CD8-positive, alpha-beta memory T cell (primary cell): ENCODE measurements at places on chromosomes 3 and 15. TPM values are rescaled to one million over a fixed set of nuclear protein-coding genes. Genes with fewer than 3 reads are reported as not detected.

Gene VGLL3
- not detected for total RNA-seq

Gene ROBO1
- 0.55 TPM for total RNA-seq

Gene SOX14
- not detected for total RNA-seq

DNA sequence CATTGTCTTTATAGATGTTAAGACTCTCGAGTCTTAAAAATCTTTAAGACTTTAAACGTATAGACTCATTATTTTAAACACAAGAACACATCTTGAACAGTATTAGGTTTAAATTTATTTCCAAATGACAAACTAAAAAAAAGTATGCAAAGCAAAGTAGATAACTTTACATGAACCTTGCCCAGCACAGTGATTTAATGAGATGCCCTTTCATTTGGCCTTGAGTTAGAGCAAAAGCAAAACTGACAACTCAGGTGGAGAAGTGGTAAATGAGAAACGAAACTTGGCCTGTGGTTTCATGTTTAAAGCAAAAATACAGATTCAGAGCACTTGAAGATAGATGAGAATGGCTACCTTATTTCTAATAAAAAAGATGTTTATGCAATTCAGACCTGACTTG, 8.6 kb downstream of the GPR15 start:
- no peaks in the 10 kb centered on the region for H3K27me3 ChIP-seq
- H3K4me3 ChIP-seq = no peak overlapping the region
- H3K4me1 ChIP-seq = no peaks in the 10 kb centered on the region
- no peak overlapping the region for H3K27ac ChIP-seq
- no peaks in the 10 kb centered on the region for H3K36me3 ChIP-seq

GRCh38 chr3:69532547-69533224, 146.8 kb upstream of the FRMD4B start:
- H3K36me3 ChIP-seq = no peaks in the 10 kb centered on the region
- DNase-seq = no peak
- H3K27ac ChIP-seq = no peak overlapping the region
- no peak overlapping the region for H3K4me3 ChIP-seq

DNA sequence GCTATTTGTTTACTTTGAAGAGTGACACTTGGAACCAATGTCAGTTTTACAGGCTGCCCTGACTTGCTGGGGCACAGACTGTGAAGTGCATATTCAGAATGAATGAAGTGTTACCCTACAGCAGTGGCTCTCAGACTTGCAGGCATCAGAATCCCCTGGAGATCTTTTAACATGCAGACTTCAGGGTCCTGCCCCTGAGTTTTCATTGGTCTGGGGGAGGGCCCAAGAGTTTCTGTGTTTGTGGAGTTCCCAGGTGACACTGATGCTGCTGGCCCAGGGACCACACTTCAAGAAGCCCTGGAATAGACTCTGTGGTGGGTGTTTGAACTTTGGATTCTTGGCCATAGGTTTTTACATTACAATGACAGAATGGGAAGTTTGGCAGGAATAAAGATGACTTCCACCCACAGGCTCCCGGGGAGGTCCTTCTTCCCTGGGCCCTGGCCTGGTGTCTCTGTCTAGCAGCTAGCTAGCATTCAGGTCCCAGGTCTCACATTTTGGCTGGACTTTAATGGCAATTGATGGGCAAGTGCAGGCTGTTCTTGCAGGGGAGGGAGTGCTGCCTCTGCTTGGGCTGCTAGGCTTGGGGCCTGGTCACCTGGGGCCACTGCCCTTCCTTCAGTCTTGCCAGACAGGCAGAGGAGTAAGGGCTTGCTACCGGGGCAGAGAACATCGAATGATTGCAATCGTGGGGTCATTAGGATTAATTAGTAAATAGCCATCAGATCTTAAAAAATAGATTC, 149.0 kb downstream of the APBA2 start:
- peaks cover 36% of the 10 kb centered on the region for H3K4me1 ChIP-seq
- no peak overlapping the region for H3K4me3 ChIP-seq
- no peak for DNase-seq
- H3K36me3 ChIP-seq = no peaks in the 10 kb centered on the region
- H3K27ac ChIP-seq = no peak overlapping the region

DNA sequence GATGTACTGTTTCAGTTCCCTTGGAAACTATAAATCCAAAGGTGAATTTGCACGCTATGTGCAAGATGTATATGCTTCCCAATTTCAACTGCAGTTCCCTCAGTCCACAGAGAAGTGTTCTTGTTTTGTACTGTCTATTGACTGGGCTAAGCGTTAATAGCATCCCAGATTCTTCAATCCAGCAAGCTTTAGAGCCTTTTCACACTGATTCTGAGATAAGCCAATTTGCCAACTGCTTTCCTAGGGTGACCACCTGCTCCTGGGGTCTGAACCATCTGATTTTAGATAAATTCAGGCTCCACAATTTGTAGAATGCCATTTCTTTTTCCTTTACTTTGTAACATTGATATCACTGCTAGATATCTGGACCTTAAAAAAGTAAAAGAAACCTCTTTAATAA, 340.1 kb downstream of the PTPRG start:
- H3K4me1 ChIP-seq = no peaks in the 10 kb centered on the region
- H3K36me3 ChIP-seq = no peaks in the 10 kb centered on the region
- H3K27me3 ChIP-seq = no peaks in the 10 kb centered on the region
- DNase-seq = no peak

DNA sequence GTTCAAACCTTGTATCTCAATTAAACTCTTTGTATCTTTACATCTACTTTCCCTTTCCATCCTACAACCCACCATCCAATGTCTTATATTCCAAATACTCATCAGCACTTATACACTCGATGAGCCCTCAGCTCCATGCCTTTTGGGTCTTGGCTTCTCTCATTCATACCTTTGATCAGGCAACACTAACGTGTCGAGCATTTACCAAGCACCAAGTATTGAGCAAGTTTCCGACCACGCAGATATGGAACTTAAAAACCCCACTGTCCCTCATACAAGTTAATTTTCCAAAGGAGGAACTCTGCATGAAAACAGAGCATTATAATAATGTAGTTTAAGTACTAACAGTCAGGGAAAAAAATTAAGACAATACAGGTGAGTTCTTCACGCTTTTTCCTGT, 102.8 kb downstream of the IL1RAP start:
- H3K27ac ChIP-seq = no peak overlapping the region
- no peaks in the 10 kb centered on the region for H3K27me3 ChIP-seq
- H3K4me3 ChIP-seq = no peak overlapping the region
- peaks cover 7% of the 10 kb centered on the region for H3K4me1 ChIP-seq
- no peak for DNase-seq

GRCh38 chr15:75531041-75531450, 48.1 kb downstream of the PTPN9 start:
- no peak overlapping the region for H3K27ac ChIP-seq
- no peaks in the 10 kb centered on the region for H3K27me3 ChIP-seq
- DNase-seq = no peak
- peaks cover 3% of the 10 kb centered on the region for H3K4me1 ChIP-seq

DNA sequence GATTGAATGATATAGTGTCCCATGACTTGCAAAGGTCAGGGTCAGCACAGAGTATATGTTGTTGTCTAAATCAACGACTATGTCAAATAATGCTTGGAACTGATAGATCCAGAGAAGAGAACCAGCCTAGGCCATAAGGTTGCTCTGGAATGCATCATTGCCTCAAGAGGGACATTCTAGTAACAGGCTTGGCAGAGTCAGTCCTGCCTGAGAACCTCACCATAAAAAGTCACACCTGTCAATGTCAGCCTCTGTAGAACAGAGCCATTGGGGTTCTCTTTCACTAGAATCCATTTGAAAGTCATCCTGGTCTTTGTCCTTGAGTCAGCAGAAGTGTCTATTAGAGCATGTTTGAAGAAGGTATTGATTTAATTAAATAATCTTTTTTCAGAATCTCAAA, 31.4 kb upstream of the UBE3A start:
- H3K4me1 ChIP-seq = no peaks in the 10 kb centered on the region
- H3K4me3 ChIP-seq = no peak overlapping the region
- H3K36me3 ChIP-seq = no peaks in the 10 kb centered on the region
- H3K27ac ChIP-seq = no peak overlapping the region

GRCh38 chr3:125262161-125262560, 49.6 kb upstream of the SLC12A8 start:
- DNase-seq = no peak
- H3K27me3 ChIP-seq = no peaks in the 10 kb centered on the region
- no peak overlapping the region for H3K27ac ChIP-seq
- no peak overlapping the region for H3K4me3 ChIP-seq

- H3K36me3 ChIP-seq = no peaks in the 10 kb centered on the region
- no peak for DNase-seq
- H3K27me3 ChIP-seq = no peaks in the 10 kb centered on the region
- no peak overlapping the region for H3K4me3 ChIP-seq
- H3K4me1 ChIP-seq = peaks cover 9% of the 10 kb centered on the region
Observed at GRCh38 chr15:90362936-90363212, 10.8 kb downstream of the ZNF774 start.

DNA sequence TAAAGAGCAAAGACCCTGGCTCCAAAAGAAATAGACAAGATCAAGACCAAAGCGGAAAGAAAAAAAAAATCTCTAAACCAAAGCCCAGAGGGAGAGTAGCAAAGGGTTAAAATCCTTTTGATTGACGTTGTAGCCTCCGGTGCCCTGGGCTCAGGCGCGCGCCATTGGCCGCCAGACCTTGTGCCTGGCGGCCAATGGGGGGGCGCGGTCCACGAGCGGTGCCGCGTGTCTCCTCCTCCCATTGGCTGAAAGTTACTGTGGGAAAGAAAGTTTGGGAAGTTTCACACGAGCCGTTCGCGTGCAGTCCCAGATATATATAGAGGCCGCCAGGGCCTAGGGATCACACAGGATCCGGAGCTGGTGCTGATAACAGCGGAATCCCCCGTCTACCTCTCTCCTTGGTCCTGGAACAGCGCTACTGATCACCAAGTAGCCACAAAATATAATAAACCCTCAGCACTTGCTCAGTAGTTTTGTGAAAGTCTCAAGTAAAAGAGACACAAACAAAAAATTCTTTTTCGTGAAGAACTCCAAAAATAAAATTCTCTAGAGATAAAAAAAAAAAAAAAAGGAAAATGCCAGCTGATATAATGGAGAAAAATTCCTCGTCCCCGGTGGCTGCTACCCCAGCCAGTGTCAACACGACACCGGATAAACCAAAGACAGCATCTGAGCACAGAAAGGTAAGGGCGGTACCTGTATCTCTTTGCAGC, at the start of gene HES1:
HES1 (plus strand) TSS at position 343 of the 713 bp plus-strand sequence; CDS start at position 576, 233 bp downstream.
- peaks cover 37% of the 10 kb centered on the region for H3K4me1 ChIP-seq
- no peaks in the 10 kb centered on the region for H3K36me3 ChIP-seq
